ENCODE measurements at places on chromosomes 6 and 20.

GRCh38 chr6:107304421-107305025, 154.8 kb downstream of the PDSS2 start:
- DNase-seq = no peak

- DNase-seq = no peak
Measured at GRCh38 chr6:30759575-30760239, 15.4 kb upstream of the IER3 start.

DNA sequence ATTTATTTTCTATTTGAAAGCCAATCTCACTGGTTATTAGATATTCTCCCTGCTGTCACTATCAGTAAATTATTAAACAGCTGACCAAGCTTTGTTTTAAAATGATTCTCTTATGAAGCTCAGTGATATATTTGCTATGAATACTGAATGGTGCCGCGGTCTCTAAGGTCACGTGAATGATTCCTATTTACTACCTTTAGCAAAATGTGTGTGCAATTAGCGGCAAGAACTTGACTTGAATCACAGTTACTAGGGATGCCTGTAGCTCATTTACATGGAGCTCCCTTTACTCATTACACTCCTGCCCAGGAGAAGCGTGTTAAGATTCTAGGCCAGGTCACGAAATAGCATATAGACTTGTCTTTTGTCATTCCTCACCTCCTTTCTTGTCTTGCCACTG, 12.4 kb upstream of the PTPRT start:
- no peak for DNase-seq

GRCh38 chr6:138620630-138621029, 121.3 kb upstream of the NHSL1 start:
- no peak for DNase-seq

DNA sequence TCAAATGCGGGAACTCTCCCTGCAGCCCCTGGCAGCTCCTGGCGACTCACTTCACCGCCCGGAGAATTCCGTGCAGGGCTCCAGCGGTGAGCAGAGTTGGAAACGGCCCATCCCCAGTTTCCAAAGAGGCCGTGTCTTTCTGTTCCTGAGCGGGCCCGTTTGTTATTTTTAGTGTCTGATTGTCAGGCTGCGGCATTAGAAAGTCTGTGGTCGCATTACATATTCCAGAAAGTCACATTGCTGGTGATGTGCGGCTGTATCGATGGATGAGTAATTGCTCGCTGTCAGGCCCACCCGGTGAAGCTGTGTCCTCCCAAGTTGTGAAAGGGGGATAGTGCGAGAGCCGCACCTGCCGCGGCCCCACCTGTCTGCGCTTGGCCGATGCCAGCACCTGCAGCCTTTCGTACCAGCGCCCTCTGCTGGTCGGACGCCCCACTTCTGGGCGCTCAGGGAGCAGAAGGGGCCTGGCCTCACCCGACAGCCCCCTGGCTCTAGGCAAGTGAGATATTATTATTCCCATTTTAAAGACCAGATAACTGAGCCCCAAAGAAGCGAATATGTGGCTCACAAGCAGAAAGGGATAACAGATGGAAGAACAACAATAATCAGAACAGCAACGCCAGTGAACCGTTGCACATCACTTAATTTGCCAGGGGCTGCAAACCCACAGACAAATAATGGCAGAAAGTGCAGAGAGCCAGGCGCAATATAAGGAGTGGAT, 244.9 kb downstream of the TSHZ2 start:
- DNase-seq = peak; percentile 33

DNA sequence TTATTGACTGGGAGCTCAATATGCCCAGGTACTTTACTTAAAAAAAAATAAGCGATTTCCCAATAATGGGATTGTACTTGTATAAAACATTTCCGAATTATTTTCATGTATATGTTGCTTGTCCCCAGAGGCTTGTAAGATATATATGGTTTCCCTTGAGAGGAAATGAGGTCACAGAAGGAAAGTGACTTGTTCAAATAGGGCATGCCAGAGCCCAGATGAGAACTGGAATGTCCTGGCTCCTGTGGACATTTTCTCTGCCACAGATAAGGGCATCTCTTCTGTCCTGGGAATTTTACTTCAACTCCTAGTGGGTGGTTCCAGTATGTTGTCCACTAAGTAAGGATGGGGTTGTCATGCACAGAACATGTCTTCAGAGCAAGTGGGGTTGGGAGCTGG, 63.0 kb downstream of the LYRM2 start:
- DNase-seq = no peak

DNA sequence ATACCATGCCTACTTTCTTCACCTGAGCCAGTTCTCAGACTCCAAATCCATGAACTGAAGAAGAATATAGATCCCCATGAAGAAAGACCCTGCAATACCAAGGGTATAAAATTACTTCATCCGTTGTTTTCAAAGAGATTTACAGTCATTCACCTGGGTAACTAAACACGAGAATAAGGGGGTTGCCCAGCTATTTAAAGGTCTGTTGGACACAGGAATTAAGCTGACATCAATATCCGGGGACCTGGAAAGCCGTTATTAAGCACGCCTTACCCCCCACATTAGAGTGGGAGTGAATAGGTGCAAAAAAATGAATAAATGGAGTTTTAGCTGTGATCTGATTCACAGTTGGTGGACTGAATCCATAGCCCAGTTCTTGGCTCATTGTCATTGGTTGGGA, 28.9 kb downstream of the CLVS2 start:
- no peak for DNase-seq

DNA sequence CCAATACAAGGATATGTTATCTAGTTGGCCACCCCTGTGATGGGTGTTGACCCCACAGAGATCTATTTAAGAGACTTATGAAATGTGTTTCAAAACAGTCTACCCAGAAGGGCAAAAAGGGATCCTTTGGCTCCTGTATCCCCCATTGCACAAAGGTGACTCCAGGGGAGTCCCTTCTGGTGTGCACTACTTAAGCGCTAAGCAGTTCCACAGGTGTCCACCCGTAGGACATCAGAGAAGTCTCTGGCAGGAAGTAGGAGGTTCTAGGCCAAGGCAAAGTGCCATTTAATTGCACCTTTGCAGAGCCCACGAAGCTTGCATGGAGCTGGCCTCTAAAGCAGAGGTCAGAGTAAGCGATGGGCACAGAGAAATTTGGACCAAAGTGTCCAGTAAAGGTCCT, 147.7 kb downstream of the MRPL14 start:
- no peak for DNase-seq

DNA sequence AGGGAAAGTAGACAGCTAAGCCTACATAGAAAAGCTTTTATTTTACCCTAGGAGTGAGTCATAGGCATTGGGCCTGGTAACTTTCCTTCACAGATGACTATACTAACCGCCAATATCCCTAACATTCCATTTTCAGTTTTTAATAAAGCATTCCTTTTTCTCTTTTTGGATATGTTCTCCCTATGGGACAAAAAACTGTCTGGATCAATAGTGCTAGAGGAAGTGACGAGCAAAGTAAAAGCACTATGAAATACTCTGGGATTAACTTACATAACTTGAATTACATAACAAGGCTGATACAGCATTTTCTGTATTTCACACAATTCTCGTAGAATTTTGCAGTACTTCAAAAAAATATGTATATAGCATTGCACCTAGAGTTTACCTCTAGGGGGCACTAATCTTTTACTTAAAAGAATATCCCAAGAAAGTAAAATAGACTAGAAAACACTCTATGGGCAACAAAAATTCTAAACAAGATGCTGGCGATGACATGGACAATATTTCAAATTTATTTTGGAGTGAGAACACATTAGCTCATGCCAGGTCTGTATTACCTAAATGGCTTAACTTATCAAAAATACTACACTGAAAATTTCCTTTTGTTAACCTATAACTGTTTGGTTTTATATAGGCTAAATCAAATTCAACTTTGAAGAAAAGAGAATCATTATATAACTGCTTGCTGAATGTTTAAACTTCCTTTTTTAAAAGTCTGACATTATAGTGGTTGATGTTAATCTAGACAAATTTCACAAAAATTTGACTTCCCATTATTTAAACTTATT, 66.3 kb upstream of the DST start:
- DNase-seq = no peak

- no peak for DNase-seq
Measured at GRCh38 chr20:3473324-3473723, 2.5 kb downstream of the ATRN start.

DNA sequence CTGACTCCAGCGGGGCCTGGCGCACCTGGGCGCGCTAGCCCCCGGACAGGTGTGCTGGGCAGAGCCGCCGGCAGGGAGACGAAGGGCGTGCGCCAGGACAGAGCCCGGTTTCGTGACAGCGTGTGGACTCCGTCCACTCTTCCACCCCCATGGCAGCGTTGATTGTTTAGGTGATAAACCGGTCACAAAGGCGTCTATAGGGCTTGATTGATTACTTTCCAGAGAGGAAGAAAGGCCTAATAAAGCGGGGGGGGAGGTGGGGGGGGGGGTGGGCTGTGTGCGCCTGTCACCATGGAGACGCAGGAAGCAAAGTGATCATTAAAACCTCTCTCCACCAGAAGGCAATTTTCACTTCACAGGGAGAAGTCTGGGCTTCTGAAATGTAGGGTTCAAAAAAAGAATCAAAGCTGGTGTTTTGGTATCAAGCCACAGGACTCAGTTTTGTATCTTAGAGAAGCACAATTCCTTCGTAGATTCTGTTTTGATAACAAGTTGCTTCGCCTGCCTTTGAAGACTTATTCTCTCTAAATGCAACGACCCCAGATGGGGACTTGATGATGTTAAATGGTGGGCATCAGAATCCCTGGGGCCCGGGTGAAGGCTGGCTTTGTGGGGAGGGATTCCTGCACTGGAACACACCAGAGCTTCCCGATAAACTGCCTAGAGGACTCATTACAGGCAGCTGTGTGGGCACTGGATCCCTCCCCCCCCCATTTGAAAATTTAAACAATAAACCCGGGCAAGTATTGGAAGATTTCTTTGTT, 1.4 kb downstream of the PHACTR3 start:
- DNase-seq = no peak

DNA sequence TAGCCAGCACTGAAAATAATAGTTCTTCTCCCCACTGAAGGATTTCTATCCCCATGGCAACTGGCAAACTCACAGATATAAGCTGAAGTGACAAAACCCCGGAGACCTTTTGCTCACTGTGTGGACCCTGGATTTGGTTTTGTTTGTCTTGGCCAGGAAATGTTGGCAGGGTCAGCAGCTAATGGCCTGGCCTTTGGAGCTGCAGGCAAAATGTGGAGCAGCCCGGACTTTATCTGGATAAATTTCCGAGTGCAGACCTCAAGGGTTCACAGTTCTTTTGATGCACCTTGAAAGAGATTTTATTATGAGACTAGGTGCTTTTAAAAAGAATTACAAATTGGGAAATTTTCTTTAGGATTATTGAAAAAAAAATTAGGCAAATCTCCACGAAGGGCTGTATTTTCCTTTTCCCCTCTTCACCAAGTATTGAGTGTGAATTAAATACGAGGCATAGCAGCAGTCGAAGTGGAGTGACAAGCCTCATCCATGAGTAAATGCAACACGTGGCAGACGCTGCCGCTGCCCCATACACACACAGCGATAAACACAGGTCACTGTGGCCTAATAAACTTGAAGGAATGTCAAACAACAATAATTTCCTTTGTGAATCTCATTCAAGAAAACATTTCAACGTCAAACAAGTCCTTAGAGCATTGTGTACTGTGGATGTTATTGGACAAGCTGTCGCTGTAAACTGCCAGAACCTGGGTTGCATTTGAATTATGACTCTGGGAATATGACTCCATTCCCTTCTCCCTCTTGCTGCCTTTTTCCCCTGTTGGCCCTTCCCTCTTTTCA, 35.1 kb upstream of the CCN6 start:
- DNase-seq = no peak

DNA sequence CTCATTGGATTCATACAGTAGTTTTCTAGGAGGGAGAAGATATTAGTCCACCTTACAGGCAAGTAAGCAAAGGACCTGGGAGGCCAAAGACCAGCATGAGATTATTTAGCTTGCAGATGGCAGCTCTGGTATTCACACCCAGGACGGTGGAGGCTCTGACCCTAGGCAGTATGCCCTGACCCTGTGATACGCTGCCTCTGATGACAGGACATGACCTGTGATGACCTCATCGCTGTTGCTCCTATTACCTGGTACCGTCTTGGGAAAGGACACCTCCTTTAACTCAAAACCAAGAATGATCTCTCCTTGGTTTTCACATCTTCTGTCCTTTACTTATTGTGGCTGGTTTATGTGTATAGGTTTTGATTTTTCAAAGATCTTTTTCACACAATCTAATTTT, 298.6 kb downstream of the CLIC5 start:
- DNase-seq = no peak

DNA sequence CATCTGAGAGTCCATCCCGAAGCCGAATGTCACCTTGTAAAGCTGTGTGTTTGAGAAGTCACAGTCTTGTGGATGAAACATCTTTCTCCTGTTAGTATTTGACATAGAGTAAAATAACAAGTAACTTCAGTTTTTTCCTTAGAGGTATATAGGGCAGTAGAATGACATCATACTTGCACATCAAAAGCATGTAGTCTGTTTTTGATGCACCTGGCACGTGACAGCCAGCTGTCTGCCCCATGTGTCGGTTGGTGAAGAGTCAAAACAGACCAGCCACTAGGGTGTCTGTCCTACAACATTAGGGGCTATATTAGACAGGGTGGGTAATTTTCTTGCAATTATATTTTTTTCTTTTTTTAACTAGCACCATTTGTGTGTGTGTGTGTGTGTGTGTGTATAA, 70.2 kb downstream of the SNX9 start:
- no peak for DNase-seq

DNA sequence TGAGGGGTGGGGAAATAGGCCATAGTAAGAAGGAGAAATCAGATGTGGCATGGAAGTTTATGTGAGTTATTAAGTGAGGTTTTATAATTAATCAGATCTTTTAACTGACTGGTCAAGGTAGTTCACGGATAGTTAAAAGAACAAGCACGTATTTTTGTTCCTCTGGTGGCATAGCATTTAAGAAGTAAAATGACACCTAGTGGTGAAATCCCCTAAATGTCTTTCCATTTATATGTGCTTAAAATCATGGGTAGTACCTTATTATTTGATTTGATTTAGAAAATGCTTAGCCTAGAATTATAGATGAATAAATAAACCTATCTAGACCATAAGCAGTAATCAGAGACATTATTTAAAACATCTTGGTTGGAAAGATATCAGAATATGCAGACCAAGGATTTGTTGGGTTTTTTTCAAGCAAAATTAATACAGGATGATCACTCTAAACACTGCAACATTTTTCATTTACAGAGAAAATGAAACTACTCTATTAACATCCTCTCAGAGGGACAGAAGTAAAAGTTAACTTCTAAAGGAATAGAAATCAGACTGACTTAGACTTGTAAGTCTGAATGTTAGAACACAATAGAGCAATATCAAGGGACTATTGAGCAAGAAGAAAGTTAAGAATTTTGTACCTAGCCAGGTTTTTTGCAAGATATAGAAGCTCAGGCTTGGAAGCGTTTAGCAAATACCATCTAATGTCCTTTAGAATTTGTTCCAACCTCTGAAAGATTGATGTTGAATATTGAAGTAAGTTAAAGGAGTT, 81.1 kb downstream of the STXBP5 start:
- no peak for DNase-seq

All from NCI-H1092 (cell line).